ENCODE measurements at places on chromosomes 1 and 21.

- peak; percentile 20 for DNase-seq
Observed at GRCh38 chr1:159005676-159006075, 4.0 kb upstream of the IFI16 start.

DNA sequence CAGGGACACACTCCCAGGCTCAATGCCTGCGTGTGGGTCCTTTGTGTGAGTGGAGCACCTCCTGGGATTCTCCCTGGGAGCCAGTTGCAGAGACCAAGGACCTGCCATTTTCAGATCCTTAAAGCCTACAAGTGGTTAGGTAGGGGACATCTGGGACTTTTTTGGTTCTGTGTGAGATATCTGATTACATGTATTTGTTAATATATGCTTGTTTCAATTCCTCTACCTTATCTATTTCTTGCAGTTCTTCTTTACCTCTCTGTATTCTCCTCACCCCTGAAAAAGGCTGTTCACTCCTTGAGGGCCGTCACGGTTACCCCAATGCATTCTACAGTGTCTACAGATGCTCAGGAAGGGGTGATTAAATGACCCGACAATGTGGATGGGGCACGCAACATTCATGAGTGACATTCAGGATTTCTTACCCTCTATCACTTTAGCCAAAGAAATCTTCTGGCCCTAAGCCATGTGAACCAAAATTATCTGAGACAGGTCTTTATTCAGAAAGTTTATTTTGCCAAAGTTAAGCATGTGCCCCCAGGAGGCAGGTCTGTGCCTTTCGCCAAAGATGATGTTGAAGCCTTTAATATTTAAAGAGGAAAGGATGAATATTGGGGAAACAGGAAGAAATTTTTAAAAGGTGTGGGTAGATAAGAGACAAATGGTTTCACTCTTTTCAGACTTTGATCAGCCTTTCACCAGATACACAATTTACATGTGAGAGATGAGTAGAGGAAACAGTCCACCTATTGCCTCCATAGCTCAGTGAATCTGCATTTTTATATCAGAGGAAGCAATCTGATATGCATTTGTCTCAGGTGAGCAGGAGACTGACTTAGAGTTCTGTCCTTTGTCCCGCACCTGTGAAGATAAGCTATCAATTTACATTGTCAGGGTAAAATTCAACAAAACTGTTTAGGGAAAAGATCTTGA is 44.6 kb upstream of the MPZL1 start:
- no peak for DNase-seq

DNA sequence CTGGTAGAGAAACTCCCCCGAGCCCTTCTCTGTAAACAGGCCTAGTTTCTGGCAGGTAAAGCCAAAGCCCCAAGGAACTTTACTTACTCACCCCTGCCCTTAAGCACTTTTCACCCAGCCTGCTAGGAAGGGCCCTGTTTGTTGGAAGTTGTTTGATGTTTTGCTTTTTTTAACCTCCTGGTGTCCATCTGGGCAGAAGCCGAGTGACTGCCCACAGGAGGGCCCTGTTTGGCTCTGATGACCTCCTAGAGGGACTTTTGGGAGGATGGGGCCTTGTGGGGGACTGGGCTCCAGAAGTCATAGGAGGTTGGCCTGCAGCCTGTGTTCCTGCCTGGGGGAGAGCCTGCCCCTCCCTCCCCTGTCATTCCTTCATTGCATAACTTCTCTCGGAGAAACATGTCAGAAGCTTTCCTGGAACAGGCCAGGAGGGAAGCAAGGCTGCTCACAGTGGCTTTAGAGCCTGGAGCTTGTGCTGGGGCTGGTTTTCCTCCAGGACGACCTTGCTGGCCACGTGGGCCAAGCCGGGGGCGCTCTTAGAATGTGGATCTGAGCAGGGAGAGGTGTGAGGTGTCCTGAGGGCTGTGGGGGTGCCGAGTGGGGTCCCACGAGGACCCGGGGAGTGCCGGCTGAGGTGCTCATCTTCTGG is 33.9 kb downstream of the COQ8A start:
- DNase-seq = no peak

- no peak for DNase-seq
Observed at GRCh38 chr1:57908147-57908890, 484.5 kb upstream of the DAB1 start.

DNA sequence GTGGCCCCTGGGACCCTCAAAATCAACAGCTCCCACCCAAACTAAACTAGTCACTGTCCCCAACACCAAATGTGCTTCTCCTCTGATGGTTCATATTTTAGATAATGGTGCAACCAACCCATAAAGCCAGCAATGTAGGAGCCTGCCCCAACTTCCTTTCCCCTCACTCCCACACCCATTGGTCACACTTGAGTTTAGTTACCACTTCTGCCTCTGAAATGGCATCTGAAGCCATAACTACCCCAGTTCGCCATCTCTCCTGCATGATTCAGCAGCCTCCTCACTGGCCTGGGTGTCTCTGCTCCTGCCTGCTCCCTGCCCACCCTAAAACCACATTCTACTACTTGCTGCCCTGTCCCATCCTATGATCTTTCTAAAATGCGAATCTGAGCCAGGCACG is 3.4 kb upstream of the CDCP2 start:
- DNase-seq = no peak

- no peak for DNase-seq
Observed at GRCh38 chr1:7638078-7638477, 133.0 kb upstream of the VAMP3 start.

DNA sequence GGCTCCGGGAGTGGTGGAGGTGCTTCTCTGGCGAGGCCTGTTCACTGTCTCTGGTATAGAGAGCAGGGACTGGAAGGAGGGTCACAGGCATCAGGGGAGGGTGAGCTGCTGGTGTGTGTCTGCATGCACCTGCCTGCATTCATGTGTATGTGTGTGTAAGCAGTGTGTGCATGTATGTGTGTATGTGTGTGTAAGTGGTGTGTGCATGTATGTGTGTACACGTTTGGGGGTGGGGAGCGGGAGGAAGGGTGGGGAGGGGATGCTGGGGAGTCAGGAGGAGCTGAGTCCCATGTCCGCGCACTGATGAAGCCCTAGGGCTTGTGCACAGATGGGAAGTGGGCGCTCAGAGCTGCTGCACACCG is 49.0 kb downstream of the ARHGEF16 start:
- no peak for DNase-seq

DNA sequence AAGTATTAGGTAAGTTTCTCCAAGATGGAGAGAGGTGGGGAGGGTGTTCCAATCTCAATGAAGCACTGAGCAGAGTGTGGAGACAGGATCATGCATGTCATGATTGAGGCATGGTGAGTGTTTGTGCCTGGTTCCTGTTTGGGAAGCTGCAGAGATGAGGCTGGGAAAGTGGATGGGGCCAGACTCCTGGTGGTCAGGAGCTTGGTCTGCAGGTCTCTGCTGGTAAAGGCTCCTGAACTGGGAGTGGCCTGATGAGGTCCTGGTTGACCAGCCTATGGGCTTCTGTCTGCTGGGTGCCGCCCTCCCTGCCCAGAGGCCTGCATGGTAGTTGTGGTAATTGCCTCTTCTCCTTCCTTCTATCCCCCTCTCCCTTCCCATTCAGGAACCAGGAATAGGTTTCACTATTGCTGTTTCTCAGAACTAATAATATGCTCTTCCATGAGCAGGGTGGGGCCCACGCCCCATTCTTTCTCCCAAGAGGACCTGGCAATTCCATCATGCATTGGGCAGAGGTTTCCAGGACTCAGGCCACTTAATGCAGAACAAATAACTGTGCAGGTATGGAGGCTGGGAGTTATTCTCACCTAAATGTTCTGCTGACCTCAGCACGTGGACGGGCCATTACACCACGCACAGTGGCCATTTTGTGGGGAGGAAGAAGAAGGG is 24.5 kb downstream of the PROK1 start:
- DNase-seq = no peak

- no peak for DNase-seq
Observed at GRCh38 chr1:69985376-69985775, 220.0 kb downstream of the LRRC40 start.

- no peak for DNase-seq
Observed at GRCh38 chr1:5651027-5651410, 341.2 kb downstream of the NPHP4 start.

- DNase-seq = no peak
Observed at GRCh38 chr1:28885977-28886730, 28.2 kb upstream of the EPB41 start.

DNA sequence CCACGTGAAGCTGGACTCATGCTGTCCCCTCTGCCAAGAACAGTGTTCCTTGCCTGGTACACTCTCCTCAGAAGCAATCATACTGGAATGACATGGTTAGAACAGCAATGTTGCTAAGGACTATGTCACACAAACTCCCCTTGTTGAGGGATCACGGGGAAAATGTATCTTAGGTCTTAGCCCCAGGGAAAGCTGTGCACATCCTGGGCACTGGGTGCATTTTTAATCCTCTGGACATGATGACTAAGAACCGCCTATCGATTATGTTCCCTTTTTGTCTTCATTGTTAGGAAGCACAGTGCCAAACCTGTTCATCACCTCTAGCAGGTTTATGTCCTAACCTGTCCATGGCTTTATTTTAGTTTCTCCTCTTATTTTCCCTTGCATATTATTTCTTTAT is 115.1 kb downstream of the HIVEP3 start:
- DNase-seq = no peak

GRCh38 chr1:74426208-74426937 is 86.0 kb downstream of the LRRC53 start:
- DNase-seq = peak; percentile 15

DNA sequence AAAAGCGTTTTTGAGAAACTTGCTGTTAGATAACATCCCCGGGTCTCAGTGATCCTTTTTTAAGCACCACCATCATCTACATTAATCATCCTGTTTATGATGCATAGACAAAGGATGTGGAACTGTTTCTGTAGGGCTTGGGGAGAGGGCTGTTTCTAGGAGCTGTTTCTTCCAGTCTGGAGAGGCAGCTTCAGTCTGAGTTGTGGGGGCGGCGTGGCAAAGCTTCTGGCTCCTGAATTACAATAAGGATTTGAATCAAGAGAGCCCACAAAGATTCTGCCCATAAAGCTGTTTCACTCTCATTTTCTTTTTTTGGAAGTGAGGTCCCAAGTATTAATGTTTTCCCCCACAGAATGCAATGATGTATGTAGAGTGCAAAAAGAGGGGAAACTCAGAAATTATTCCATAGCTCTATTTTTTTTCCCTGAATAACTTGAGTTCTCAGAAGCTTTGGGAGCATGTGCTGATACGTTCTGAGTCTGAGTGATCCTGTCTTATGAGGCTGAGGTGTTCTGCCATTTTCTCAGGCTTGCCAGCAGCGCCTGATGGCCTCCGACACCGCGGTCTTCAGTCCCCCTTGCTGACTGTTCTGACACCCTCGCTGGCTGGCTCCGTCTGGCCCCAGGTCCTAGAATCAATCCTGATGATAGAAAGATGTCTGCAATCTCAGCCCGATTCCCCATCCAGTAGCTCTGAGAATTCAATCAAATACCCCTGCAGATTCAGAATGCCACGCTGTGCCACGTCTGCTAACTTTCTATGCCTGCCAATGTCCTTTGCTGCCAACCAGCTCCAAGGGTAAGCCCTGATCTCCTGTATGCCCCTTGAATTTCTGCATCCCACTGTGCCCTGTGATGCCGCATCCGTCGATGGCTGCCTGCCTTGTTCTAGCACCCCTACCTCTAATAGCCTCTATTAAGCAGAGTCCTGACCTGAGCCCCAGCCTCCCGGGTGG is 92.4 kb upstream of the AKT3 start:
- DNase-seq = no peak

DNA sequence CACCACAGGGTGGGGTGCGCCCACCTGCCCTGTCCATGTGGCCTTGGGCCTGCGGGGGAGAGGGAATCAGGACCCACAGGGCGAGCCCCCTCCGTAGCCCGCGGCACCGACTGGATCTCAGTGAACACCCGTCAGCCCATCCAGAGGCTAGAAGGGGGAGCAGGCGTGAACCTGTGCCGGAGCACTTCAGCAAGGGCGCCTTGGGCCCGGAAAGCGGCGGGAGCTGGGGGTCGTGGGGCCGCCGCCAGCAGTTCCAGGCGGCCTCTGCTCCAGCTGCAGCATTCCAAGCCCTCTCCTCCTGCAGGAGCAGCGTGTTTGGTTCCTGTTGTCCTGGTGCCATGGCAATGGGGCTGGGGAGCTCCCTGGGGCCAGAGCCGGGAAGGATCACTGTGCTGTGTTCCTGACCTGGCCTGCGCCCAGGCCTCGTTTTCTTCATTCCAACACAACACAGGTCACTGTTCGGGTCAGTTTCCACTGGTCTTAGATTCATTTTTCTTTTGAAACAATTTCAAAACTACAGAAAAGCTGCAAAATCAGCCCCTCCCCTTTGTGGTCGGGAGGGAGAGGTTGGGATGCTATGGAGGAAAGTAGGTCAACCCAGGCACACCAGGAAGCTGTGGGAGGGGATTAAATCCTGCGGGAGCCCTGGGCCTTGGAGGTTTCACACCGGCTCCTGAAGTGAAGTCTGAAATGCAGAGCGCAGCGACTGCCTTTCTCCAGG is 18.8 kb downstream of the SLX9 start:
- DNase-seq = peak; percentile 72

DNA sequence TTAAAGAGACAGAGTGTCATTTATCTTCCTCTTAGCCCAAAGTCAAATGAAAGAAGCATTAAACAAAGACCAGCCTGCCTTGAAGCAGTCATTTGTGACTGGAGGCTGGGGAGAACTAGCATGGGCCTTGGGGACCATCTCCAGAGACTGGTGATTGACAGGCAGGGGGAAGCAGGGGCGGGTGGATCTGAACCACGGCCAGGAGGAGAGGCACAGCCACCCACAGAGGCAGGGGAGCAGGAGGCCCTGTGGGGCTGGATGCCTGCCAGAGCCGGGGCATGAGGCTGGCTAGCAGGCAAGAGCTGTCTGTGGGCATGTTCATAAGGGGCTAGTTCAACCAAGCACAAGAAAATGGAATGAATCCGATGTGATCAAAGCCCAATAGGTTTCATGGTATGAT is 73.9 kb downstream of the PLXNA2 start:
- peak; percentile 80 for DNase-seq

GRCh38 chr1:228957535-228957934 is 222.3 kb downstream of the RHOU start:
- no peak for DNase-seq

DNA sequence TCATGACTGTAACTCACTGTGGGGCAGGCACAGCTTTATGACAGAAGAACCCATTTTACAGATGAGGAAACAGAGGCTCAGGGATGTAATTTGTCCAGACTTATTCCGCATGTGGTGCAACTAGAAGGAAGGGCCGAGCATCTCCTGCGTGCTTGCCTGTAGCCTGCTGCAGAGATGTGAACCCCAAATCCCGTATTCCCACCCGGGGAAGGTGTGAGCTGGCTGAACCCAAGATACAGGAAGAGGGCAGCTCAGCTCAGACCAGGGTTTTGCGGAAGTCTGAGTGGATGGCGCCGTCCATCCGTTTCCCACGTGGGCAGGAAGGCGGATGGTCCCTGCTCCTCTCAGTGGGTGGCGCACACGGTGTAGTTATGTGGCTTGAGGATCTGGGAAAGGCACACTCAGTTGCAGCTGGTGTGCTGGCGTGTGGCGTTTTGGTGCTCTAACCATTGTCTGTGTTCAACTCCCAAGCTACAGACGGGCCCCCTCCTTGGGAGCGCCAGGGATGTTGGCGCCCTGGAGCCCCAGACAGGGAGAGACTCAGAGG is 1.2 kb downstream of the CROCC start:
- DNase-seq = no peak

DNA sequence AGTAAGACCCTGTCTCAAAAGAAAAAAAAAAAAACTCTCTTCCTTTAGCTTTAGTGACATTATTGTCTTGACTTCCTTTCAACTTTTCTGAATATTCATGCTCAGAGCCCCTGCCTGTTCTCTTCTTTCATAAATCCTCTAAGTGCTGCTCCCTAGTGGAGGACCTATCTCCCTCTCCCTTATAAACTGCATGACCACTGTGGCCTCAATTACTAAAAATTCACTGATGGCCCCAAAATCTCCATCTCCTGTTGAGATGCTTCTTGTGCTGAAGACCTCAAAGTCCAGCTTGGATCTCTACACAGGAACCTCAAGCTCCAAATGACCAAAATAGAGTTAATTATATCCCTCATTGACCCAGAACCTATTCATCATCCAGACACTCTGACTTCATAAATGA is 7.8 kb downstream of the ITLN1 start:
- no peak for DNase-seq

Data from SJCRH30 (cell line).